ENCODE measurements at places on chromosomes 16 and 17.

DNA sequence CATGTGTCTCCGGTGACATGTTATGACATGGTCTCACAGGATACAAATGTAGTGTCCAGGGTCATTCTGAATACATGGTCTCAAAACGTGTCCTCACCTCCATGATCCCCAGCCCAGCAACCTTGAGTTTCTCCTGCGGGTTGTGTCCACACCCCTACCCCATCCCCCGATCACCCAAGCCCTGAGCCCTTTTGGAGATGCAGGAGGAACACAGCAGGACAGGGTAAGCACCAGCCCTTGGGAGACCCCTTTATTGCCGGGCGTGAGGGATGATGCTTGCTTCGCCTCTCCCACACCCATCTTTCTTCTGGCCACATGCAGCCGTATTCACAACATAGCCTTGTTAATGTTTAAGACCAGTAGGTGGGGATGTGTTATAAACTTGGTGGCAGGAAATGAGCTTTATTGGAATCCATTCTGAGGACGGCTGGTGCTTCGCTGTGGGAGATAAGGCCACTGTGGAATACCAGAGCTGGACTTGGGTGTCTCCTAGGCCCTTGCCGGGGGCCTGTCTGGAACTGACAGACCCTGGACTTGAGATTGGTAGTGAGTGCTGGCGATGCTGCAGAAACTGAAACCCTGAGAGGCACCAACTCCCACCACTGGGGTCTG is 5.5 kb downstream of the TMEM132E start:
- no peak for DNase-seq

DNA sequence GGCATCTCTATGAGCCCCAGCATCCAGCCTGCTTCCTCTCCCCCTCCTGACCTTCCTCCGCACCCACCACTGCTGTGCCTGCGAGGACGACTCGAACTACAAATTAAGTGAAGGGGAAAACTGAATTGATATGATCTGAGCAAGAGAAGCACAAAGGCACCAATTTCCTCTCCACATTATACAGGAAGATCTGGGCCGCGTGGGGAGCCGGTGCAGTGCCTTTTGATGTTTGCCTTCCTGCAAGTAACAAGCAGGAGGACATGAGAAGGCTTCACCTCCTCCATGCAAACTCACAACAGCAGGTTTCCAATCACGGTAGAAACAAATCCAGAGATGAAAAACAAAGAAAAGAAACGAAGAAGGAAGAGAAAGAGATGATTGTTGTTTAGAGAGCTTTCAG is 57.8 kb upstream of the MMP2 start:
- DNase-seq = no peak

DNA sequence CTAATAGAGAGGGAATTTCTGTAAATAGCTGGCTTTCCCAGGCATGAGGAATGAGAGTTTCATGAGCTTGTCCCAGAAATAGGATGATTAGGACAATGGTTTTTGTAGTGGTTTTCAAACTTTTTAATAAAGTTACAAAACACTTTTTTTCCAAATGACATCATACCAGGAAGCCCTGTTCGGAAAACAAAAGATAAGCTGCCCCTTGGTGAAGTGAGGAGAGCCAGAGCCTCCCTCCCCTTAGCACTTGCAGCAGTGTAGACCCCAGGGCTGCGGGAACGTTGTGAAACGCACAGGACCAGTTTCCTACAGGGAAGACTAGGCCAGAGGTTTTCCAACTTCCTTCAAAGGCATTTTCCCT is 7.6 kb downstream of the FBRS start:
- DNase-seq = no peak

DNA sequence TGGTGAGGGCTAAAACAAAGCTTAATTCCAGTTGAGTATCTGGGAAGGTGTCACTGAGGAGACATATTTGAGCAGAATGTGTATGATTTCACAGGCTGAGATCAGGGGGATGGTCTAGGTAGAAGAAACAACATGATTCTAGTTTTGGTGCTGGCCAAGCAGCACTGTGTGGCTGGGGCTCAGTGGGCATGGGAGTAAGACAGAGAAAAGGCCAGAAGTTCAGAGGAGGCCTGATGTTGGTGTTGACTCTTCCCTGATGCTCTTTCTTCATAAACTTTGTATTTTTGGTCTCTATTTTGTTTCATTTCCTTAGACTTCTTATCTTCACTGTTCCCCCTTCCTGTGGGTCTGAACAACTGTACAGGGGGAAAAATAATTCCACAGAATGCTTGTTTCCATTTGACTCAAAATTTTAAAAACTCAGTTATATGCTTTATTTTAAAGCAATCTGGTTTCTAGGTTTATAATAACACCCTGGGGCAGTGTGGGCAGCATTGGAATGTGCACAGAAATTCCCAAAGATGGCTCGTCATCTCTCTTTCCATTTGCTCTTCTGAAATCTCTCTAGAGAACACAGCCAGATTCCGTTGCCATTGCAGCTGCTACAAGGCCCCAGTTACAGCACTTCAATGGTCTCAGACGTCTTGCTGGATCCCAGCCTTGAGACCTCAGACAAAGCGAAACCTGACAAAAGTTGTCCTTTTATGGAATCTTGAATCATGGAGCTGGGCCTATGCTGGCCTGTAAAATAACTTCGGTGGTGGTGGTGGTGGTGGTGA is 68.3 kb downstream of the SNX11 start:
- DNase-seq = no peak

DNA sequence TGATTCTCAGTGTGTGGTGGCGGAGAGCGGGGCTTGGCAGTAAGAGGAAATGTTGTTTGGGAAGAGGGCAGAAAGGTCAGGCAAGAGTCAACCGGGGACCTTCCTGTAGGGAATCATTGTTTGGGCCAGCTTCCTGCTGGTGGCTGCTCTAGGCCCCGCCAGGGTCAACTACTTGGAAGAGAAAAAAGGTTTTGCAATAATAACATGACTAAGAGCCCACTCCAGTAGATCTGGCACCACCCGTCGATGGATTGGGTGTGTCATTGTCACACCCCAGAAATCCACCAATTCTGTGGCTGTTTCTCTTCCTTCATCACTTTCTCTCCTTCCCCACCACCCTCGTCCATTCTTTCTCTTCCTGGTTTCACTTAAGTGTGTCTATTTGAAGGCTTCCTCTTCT is 4.2 kb upstream of the KRT24 start:
- DNase-seq = no peak

DNA sequence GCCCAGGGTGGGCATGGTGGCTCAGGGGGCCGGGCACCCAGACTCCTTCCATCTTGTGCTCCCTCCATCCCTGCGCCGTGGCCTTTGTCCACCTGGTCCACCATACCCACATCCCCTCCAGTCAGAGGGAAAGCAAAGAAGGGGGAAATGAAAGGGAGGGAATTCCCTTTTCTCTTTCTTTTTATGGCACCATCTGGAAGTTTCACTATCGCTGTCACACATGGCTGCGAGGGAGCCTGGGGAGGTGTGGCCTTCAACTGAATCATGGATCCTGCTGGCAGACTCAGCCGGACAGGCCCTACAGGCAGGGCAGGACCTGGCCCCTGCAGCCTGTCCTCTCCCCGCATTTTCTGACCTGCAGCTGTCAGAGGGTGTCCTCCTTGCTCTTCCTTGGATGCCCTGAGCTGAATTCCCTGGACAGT is 6.2 kb downstream of the SLC12A3 start:
- DNase-seq = no peak

- no peak for DNase-seq
Observed at GRCh38 chr17:74079537-74080300, 123.8 kb upstream of the RPL38 start.

DNA sequence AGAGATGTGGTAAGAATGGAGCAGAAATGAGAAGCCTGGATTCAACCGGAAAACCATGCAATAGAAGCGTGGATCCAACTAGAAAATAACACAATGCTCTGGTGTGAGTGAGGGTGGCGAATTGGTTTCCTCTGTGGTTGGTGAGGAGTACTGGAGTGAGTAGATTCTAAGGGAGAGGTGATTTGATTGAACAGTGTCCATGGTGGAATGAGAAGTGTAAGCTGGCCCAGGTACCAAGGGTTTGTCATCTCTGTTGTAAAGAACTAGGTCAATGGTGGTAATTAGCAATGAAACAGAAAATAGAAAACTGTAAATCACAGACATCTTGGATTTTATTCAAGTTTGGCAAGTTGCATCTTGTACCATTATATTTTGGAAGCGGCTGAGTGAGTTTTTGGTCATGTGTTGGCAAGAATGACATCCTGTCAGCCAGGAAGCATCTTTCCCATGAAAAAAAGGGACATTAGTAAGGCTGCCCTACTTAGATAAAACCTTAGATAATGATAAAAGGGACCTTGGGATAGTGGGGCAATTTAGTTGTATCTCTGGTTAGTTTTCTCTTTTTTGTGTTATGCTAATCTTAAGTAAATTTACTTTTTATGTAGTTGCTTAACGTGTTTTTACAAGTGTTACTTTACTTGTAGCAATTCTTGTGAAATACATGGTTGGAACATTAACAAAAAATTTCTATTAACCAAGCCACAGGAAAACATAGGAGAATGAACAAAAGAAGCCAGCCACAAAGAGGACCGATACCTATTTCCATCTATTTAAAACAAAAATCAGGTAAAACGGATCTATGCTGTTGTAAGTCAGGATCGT is 20.9 kb downstream of the HSD17B2 start:
- DNase-seq = no peak
